ENCODE measurements at places on chromosomes 6 and 20. TPM values are rescaled to one million over a fixed set of nuclear protein-coding genes. Genes with fewer than 3 reads are reported as not detected.

- DNase-seq, result no peak
Measured at GRCh38 chr20:48648482-48649051, 179.2 kb downstream of the PREX1 start.

OLIG3 gene
- total RNA-seq, result 0.21 TPM

- no peak for DNase-seq
Measured at GRCh38 chr6:56927538-56928453, 27.1 kb upstream of the BEND6 start.

COL19A1 gene
- 0.36 TPM for total RNA-seq

GRCh38 chr6:42978487-42978838 lies 518 bp downstream of the PEX6 start:
- DNase-seq, result no peak

DNA sequence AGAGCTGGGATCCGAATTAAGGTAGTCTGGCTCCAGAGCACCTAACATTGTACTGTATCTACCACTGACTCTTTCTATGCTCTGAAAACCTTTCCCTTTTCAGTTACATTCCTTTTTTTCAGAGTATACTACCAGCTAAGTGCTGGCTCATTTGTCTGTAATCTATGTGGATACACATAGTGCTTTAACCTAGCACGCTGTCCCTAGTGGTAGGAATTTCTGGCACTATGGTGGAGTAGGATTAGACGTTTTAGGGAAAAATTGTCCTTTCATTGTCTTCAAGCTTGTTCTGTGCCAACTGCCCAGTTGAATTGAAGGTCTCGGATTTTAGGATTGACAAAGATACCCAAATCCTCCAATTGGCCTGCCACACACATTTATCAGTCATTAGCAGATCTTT lies 259.1 kb upstream of the FERMT1 start:
- no peak for DNase-seq

DNA sequence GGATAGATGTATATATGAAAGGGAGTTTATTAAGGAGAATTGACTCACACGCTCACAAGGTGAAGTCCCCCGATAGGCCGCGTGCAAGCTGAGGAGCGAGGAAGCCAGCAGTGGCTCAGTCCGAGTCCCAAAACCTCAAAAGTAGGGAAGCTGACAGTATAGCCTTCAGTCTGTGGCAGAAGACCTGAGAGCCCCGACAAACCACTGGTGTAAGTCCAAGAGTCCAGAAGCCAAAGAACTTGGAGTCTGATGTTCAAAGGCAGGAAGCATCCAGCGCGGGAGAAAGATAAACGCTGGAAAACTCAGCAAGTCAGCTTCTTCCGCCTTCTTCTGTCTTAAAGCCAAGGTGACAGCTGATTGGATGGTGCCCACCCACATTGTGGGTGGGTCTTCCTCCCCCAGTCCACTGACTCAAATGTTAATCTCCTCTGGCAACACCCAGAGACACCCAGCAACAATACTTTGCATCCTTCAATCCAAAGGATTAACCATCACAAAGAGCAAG lies 102.6 kb upstream of the GJE1 start:
- DNase-seq, result no peak

DNA sequence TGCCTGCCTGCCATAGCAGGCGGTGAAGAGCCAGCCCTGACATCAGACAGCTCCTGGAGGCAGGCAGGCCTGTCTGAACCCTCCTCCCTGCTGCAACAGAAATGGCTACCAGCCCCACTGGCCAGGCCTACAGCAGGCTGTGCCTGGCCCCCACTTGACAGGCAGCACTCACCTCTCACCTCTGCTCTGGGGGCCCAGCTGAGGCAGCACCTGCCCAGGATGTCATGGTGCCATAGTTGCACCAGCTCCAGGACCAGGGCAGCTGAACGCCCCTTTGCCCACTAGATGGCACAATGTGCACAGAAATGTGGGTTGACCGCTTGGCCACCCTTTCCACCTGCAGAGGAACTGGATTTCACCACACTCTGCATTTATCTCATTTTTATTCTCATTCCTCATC lies 30.6 kb downstream of the MRPL14 start:
- peak; percentile 70 for DNase-seq

TNF gene
- 114 TPM for total RNA-seq

DNA sequence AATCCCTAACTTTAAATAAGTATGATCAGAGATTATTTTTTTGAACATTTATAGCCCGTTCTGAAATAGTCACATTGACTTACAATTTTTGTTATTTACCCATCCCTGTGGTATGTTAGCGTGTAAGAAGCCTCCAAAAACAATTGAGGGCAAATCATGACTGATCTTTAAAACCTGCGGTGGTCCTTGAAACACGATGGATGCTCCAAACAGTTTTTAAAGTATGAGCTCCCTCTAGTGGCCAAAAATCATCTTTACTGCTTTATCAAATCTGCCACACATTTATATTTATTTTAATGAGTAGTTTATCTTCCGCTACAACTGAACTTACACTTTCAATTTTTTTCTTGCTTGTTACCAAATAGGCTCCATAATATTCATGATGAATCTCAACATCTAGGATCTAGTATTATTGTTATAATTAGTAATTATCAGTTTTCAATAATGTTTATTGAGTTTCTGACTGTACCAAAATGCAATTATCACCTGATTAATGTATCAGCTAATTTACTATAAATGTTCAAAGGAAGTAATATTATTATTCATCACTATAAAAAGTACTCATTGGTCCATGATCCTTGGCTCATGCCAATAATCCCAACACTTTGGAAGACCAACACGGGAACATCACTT lies 52.2 kb downstream of the MARCKS start:
- DNase-seq, result no peak

WFDC5 gene
- total RNA-seq, result 0.23 TPM

DNA sequence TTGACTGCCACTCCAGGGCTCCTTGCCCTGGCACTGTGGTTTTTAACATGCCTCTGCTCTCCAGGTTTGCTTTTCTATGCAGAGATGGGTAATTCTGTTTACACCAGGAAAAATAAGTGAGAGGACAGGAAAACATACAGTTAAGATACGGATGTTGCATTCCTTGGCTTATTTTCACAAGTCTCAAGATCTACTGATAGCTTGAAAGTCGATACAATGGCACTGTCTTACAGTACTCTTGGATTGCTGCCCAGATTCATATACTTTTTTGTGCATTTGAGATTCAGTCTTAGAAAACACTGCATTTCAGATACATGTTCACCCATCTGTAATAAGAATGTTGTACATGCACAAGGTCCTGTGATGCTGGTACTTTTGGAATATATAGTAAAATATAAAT lies 159.6 kb upstream of the FLRT3 start:
- no peak for DNase-seq

ANKRD66 gene
- not detected for total RNA-seq

GRM1 gene
- total RNA-seq, result not detected

LBP gene
- not detected for total RNA-seq

DNA sequence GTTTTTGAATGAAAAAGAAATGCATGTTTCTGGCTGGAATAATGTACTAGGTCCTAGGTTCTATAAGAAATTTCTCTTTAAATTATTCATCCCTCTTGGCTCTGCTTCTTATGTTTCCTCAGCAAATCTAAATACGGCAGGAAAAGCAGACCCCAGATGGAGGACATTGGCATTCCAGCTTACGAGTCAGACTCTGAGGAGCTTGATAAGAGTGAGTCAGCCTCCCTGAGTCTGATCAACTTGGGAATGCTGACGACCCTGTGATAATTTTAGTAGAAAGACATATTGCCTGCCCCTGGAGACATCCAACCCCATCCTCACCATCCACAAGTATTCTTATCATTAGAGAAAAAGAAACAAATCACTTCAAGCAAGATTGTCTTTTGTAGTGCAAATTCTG lies 509.7 kb upstream of the MARCKS start:
- no peak for DNase-seq

DNA sequence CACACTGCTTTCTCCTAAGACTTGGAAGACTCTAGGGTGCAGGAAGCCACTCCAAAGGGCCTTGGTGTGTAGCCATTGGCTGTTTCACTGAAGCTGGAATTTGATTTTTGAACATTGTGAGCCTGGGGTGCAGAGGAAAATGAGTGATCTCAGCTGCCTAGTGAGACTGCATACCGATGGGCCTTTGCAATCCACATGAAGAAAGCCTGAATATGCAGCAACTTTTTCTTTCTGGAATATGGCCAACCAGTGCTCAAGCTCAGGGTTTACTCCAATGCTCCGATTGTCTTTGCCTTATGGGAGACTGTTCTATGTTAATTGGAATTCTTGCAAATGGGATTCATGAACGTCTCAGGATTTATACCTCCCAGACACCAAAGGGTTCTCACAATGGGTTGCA lies 242.6 kb downstream of the DOK5 start:
- no peak for DNase-seq

- DNase-seq, result no peak
Measured at GRCh38 chr6:48597951-48598350, 487.0 kb upstream of the PTCHD4 start.

- no peak for DNase-seq
Measured at GRCh38 chr6:50362706-50363105, 313.0 kb upstream of the DEFB112 start.

PCK1 gene
- not detected for total RNA-seq

GRCh38 chr20:36303020-36303595 lies 3.0 kb upstream of the DLGAP4 start:
- DNase-seq, result no peak

DNA sequence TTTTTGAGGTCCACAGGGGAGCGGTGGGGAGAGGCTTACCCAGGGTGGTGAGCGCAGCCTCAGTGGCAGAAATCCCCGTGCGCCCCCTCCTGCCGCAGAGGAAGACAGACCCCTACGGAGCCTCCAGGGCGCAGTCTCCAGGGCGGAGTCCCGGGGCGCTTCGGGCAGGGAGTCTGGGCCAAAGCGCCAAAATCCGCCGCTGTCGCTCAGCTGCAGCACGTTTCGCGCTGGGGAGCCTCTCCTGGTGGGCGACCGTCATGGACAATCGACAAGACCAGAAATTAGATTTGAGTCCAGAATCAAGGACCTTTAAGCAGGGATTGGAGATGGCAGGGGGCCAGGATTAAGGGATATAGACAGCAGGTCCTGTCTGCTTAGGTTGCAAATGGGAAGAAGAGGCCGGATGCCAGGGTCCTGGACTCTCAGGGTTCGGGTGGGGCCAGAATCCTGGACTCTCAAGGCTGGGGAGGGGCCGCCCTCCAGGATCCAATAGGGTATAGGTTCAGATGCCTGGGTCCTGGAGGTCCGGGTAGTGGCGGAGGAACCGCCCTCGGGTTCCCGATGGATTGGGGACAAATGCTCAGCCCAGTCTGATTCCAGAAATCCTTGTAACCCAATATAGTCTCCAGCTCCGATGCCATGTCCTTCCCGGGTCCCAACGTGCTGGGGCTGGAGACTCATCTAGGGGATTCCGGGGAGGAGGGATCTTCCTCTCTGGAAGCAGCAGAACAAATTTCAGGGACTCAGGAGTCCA lies 7.9 kb upstream of the HLA-E start:
- peak; percentile 36 for DNase-seq

LHFPL5 gene
- not detected for total RNA-seq

DNA sequence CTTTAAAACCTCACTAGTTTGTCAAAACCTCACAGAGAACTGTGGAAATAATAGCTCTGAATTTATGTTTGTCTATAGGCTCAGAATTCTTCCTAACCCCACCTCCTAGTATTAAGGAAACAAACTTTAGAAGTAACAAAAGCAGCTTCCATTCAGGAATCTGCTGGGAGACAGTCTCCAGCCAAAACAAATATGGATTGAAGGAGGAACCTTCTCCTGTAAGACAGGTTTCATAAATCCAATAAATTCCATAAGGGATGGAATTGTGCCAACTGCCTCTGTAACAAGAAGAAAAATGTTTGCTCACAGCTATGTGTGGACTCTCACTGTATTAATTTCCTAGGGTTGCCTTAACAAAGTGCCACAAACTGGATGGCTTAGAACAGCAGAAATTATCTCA lies 7.5 kb downstream of the SYCP2 start:
- no peak for DNase-seq

DNA sequence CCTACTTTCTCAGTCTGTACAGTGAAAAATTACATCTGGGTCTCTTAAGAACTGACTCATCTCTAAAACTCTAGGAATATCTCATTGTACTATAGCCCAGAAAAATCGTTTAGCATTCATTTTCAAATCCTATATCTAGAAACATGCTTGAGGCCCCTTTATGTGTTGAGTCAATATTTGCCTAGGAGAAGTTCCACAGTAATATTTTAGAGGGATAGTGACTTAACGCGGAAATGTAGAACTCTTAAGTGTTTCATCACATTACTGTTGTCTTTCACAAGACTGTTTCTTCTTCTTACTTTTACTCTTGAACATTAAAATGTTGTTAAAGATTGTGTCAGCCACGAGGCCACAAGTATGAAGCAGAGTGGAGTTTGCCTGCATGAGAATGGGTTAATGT lies 23.0 kb upstream of the MYLIP start:
- no peak for DNase-seq

RCAN2 gene
- total RNA-seq, result not detected

DNA sequence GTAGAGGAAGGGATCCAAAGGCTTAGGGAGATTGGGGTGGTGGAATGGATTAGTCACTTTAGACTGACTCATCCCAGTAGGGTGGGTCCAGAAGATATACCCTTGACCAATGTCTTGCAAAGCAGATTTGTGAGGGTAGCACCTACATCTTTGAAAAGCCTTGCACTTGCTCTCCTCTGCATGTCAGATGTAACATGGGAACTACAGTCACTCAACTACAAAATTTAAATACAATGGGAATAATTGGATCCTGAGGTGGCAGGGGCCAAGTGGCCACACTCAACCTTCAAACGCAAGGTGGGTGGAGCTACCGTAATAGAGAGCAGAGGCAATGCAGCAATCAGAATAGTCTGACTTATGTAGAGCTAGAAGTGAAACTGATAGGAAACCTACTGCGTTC lies 71.2 kb downstream of the ME1 start:
- DNase-seq, result no peak

GJA1 gene
- total RNA-seq, result 0.24 TPM

NT5E gene
- total RNA-seq, result 9.9 TPM

- no peak for DNase-seq
Measured at GRCh38 chr6:105644073-105644489, 241.2 kb upstream of the PREP start.

TSPO2 gene
- not detected for total RNA-seq

RAD21L1 gene
- total RNA-seq, result not detected

POU3F2 gene
- not detected for total RNA-seq

DNA sequence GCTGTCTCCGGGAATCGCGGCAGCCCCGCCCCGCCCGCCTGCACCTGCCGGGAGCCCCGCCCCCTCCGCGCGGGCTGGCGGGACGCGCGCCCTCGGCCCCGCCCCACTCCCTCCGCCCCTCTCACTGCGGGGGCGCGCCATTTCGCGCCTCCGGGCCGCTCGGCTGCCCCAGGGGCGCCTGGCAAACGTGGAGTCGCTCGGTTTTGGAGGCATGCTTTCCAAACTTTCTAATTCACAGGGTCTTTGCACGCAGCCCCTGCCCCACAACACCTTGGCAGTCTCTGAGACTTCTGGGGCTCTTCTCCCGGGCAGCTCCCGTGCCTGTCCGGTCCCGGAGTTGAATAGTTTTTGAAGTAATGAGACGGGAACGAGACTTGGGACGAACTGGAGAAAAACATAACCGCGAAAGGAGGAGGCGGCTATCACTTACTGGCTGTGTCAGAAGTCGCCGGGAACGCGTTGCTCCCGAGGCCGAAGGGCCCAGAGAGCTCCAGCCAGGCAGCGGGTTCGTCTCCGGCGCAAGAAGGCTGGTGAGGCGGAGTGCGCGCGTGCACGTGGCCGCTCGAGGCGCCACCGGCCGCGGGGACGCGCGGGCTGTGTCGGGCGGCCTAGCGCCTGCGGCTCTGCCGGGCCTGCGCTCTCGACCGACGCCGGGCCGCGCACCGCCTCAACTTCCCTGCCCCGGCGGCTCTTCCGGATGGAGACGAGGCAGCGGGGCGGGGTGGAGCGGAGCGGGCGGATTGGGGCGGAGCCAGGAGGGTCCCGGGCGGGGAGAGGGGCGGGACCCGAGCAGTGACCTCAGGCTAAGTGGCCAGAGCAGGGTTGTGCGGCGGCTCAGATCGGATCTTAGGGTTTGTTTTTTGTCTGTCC lies at the start of gene MCM9:
Gene MCM9, minus strand, starts transcription at position 699 of the 870 bp plus-strand sequence. CDS start 3,436 bp downstream, outside the sequence.
- peak; percentile 92 for DNase-seq

All from activated naive CD8-positive, alpha-beta T cell treated with anti-CD3 and anti-CD28 coated beads for 36 hours (primary cell).